ENCODE measurements at places on chromosomes 7 and 10. TPM values are rescaled to one million over a fixed set of nuclear protein-coding genes. Genes with fewer than 3 reads are reported as not detected.

GRCh38 chr7:157017603-157018327 is 7.3 kb upstream of the MNX1 start:
- no peak overlapping the region for H3K4me3 ChIP-seq
- no peak overlapping the region for H3K27ac ChIP-seq
- no peak for DNase-seq
- peaks cover 17% of the 10 kb centered on the region for H3K4me1 ChIP-seq
- H3K36me3 ChIP-seq = no peaks in the 10 kb centered on the region

DNA sequence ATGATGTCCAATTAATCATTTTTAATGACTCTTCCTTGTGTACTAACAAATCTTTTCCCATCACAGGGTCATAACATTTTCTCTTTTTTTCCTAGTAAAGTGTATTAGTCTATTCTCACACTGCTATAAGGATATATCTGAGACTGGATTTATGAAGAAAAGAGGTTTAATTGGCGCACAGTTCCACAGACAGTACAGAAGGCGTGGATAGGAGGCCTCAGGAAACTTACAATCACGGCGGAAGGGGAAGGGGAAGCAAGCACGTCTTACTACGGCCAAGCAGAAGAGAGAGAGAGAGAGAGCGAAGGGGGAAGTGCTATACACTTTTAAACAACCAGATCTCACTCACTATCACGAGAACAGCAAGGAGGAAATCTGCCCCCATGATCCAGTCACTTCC is 359.4 kb upstream of the NFE2L3 start:
- no peaks in the 10 kb centered on the region for H3K4me1 ChIP-seq
- H3K27ac ChIP-seq = no peak overlapping the region
- DNase-seq = no peak
- no peak overlapping the region for H3K4me3 ChIP-seq

- no peak overlapping the region for H3K27ac ChIP-seq
- H3K27me3 ChIP-seq = no peaks in the 10 kb centered on the region
These were observed 16.6 kb downstream of the MINDY3 start for GRCh38 chr10:15843695-15844094.

The ZNF485 gene
- 5.2 TPM for total RNA-seq

GRCh38 chr7:156128496-156128895 is 316.2 kb upstream of the SHH start:
- DNase-seq = no peak
- no peak overlapping the region for H3K4me3 ChIP-seq
- H3K4me1 ChIP-seq = no peaks in the 10 kb centered on the region
- no peaks in the 10 kb centered on the region for H3K27me3 ChIP-seq
